Stimulated activated CD8-positive, alpha-beta memory T cell treated with anti-CD3 and anti-CD28 coated beads, Interleukin-15, amount 100 ng/mL, for 48 hours (primary cell): ENCODE measurements at places on chromosomes 7 and 10.

GRCh38 chr7:135650831-135651573 is 11.3 kb upstream of the STMP1 start:
- DNase-seq, result no peak

DNA sequence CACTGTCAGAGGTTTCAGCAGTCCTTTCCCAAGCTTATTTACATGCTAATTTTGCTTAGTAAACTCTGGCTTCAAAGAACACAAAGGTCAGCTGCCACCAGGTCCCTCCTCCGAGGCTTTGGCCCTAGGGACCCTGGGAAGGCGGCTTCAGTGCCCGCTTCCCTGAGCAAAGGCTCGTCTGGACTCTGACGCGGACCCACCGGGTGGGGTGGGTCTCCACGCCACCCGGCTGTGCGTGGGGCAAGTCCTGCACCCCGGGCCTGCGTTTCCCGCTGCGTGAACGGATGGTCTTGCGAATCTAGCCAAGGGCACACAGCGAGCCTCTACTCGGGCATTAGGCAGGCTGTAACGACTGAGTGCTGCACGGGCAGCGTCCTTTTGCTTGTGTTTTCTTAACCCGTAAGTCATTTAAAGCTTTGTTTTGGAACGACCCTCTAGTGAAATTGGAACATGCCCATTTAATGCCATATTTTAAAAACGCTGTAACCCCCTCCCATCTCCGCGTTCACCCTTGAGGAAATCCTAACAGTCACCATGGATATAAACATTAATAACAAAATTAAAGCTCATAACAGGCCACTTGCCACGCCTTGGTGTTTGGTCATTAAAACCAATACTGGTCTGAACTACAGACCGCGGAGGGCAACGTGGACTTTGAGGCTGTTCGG is 828 bp downstream of the BNIP3 start:
- no peak for DNase-seq

DNA sequence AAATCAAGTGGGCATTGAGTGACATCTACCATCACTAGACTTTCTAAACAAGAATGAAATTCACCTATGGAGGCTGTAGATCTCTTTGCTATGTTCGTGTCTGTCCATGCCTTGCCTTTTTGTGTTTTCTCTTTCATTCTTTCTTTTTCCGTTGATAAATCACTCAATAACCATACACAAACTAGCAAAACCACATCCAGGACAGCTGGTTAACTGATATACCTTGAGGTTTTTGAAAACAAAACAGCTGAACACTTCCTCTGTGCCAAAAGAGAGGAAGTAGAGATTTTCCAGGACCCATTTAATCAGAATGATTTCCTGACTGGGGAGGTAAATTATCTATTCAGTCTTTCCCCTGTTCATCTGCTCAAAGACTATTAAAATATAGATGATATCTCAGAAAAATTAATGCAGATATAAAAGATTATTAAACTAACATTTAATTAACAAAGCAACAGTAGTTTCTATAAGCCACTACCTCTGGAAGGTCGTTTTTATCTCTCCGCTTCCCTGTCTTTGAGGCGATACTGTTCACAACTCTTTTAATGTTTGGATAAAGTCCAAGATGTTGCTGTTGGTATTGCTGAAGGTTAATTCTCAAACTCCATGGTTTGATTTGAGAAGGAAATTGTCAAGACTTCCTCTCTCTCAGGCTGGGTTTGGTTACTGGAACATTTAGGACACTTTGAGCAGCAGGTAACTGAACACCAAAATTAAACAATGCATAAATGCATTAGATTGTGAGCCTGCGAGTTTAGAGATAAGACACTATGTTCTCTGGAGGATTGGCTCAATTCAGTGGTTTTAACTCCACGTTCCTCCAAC is 24.4 kb upstream of the C10orf67 start:
- no peak for DNase-seq

DNA sequence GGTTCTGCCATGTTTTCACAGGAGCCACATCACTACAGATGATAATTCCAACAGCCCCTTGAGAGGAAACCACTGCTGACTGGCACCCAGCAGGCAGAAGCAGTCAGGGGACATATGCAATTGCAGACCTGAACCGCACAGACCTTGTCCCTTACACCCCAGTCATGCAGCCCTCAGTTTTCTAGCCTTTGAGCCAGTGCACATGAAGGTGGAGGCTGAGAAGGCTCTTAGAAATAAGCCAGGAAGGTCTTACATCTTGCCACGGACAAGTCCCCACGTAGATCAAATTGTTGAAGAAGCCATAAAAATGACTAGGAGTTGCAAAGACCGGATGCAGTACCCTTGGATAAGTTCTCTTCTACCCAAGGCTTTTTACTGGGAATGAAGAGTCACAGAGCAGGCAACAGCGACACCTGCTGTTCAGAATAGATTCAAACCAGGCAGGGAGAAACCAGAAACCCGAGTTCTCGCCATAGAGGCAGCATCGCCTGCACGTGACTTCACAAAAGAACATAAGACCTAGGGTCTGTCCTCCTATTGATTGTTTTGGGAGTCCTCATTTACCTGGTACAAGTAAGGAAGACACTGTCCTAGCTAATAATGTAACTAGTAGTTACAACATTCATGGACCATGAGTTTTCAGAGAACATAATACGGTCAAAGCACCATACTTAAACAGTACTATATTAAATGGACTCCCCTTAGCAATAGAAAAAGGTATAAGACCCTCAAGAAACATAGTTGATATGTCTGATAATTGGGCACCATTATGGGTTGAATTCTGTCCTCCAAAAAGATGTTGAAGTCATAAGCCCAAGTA is 11.1 kb downstream of the STEAP1B start:
- peak; percentile 11 for DNase-seq

DNA sequence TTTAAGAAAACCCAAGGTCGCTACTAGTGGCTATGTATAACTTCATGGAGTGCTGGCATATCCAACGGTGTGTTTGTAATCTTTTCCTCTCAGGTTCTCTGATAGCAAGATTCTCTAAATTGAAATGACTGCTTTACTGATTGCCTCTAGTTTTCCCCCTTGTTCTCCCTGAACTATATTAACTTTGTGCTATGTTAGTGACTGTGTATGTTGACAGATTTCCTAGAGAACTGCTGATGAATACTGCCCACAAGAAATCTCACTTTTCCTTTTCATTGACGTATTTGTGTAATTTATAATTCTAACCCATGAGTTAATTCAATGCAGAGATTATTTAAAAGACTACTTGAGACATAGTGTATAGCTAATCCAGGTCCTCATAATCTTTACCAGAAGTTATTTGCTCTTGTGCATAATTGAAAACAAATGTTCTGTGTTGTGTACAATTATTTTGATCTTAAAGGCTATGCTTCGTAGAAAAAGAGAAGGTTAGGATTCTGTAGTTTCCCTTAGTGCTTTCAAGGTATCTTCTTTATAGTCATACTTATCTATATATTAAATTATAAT is 70.6 kb upstream of the GLCCI1 start:
- no peak for DNase-seq

DNA sequence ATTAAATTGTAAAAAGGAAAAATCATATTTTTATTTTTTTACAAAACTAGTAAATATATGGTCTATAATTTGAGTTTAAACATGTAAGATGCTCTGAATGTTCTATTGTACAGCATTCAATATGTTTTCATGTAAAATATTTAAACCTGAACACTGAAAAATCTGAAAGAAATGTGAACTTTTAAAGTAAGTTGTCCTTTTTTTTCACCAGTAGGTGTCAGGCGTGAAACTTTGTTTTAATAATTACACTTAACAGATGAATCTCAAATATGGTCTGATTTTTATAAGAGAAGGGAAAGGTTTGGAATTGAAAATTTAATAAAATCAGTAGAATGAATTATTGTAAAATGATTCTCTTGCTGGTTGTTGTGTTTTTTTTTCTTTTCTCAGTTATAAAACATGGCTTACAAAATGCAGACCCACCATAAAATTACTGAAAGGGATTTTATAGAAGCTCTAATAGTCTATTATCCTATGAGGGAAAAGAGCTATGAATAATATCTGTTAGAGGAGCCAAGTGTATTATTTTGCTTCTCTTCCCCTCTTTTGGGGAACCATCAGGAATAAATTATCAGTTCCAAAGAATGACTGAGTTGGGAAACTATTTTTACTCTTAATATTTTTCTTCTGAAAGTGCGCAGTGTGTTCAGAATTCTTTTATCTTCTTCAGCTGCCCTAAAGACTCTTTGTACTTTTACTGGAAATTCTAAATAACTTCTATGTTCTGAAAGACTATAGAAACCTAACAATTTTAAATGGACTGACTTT is 217.7 kb upstream of the FZD1 start:
- no peak for DNase-seq

GRCh38 chr10:13871011-13871410 is 284.2 kb downstream of the PRPF18 start:
- DNase-seq, result no peak

GRCh38 chr10:72008096-72008981 is 44.1 kb downstream of the CHST3 start:
- no peak for DNase-seq

GRCh38 chr7:138000081-138000701 is 1.7 kb downstream of the CREB3L2 start:
- DNase-seq, result no peak

GRCh38 chr7:90244909-90245851 is at the start of gene CFAP69:
Gene CFAP69, plus strand, starts transcription at chr7:90245174. Its CDS starts 251 bp downstream, at chr7:90245425.
- DNase-seq, result peak; percentile 74

- DNase-seq, result no peak
Observed at GRCh38 chr10:128429835-128430513, 303.8 kb upstream of the MKI67 start.

DNA sequence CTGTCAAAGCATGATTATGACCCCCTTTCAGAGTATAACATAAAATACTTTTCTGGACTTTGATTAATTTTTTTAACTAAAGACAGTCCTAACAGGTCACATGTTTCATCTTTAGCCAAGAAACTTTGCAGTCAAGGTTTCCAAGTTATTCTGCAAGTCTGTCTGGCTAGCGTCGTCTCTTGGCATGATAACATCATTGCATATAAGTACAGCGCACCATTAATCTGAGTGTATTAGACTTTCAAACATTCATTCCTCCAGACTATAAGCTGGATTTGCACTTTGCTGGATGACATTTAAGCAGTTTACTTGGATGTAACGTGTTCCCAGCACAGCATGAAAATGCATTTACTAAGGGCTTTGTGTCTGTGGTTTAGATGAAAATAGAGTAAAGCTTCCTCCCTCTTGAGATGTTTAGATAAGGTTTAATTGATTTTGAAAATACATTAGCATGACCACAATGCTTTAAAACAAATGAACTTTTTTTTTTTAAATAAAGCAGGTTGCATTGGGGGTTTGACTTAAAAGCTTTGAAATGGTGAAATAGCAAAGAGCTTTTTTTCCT is 349.0 kb upstream of the MTPN start:
- DNase-seq, result no peak

GRCh38 chr7:74371381-74372341 is 82.0 kb upstream of the GTF2IRD1 start:
- DNase-seq, result no peak

GRCh38 chr10:84340187-84340586 is 11.8 kb downstream of the CCSER2 start:
- DNase-seq, result no peak

- no peak for DNase-seq
Observed at GRCh38 chr7:120793213-120793936, 64.6 kb downstream of the TSPAN12 start.

GRCh38 chr7:114426824-114427223 is 12.2 kb downstream of the FOXP2 start:
- no peak for DNase-seq

DNA sequence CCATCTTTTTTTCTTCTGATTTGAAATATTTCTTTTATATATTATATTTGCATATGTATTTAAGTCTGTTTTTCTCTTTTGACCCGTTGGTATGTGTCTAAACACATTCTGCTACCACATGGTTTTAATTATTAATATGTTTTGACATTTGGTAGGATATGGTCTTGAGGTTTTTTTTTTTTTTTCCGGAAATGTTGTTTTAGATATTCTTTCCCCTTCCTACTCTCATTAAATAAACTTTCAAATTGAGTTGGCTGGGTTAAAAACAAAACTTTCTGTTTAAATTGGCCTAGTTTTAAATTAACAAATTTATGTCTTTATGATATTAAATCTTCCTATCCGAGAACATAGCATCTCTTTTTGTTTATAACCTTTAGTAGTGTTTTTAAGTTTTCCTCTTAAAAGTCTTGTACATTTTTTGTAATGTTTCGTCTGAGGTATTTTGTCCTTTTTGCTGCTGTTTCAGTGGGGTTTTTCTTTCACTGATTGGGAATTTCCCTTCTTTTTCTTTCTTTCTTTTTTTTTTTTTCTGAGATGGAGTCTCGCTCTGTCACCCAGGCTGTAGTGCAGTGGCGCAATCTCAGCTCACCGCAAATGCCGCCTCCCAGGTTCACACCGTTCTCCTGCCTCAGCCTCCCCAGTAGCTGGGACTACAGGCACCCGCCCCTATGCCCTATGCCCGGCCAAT is 25.4 kb downstream of the STAM start:
- DNase-seq, result peak; percentile 34

- DNase-seq, result peak; percentile 10
Observed at GRCh38 chr7:2800220-2800930, 43.7 kb downstream of the GNA12 start.

DNA sequence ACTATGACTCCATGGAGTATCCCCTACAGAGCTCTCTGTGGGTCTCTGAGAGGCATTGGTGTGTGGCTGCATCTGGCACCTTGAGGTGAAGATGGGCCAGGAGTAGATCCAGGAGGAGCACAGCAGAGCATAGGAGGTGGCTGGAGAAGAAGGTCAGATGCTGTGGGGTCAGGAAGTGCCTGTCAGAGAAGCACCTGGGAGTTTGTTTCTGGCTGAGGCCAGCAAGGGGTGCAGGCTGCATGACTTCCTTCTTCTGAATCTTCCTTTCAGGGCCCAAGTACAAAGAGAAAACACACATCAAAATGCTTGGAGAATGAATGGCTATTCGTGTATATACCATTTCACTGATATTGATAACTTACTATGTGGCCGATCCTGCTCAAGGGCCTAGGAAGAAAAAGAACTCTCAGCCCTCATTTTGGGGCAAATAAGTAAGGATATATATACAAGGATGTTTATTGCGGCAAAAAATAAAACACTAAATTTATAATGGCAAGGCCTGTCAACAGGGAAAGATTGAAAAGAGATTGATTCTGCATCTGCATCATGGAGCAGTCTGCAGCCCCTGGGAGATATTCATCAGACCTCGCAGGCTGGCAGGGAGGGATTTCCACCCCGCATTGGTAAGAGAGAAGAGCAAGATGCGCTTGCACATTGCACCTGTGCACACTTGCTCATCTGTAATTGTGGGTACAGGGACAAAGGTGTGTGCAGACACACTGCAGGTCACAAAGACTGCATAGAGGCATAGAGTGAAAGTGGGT is 39.2 kb downstream of the PTPRE start:
- DNase-seq, result no peak

- no peak for DNase-seq
Observed at GRCh38 chr10:80454513-80455460, 677 bp downstream of the TSPAN14 start.

DNA sequence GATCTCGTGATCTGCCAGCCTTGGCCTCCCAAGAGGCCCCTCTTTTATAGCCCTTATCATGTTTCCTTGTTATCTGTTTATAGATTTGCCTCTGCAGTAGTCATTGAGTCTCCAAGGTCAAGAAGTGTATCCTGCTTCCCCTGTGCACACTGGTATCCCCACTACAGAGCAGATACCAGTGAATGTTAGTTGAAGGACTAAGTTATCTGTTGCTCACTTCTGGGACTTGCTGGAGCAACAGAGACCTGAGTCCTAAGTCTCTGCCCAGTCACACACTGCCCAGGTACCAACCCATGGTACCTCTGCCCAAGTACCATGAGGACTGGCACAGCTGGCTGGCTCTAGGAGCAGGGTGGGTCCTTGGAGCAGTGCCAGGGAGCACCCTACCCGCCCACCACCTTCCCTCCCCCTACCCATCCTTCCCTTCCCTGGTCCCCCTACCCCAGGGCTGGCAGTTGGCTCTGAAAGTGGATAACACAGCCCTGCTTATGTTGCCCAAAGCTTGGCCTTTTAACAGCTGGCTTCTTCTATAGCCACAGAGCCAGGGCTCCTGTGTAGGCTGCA is 26.5 kb upstream of the PDCD4 start:
- DNase-seq, result no peak
